ENCODE measurements at places on chromosomes 6 and 20.
A peak's percentile ranks its signal among the peaks of the same experiment; 100 is the strongest.

- DNase-seq, result no peak
These were observed 96.9 kb downstream of the SCML4 start for GRCh38 chr6:107727096-107727757.

GRCh38 chr6:162615016-162615705, 112.4 kb downstream of the PRKN start:
- DNase-seq, result no peak

- DNase-seq, result no peak
These were observed 7.2 kb upstream of the PIM1 start for GRCh38 chr6:37162740-37163139.

DNA sequence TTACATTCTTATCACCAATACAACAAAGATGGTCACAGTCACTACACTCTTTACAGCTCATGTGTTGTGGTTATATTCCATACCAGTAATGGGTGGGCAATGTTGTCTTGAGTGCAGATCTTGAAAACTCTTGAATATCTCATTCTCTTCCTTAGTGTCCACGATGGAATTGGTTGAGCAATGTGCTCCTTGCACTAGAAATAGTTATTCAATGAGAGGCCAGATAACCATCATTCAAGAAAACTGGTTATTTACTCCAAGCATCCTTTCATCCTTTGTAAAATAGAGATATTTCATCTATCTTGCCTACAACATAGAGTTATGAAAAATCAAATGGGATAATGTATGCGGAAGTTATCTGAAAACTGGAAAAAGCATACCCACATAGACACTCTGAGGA, 215.9 kb downstream of the ARHGAP18 start:
- no peak for DNase-seq

GRCh38 chr20:25300496-25301170, 52.7 kb downstream of the PYGB start:
- no peak for DNase-seq

DNA sequence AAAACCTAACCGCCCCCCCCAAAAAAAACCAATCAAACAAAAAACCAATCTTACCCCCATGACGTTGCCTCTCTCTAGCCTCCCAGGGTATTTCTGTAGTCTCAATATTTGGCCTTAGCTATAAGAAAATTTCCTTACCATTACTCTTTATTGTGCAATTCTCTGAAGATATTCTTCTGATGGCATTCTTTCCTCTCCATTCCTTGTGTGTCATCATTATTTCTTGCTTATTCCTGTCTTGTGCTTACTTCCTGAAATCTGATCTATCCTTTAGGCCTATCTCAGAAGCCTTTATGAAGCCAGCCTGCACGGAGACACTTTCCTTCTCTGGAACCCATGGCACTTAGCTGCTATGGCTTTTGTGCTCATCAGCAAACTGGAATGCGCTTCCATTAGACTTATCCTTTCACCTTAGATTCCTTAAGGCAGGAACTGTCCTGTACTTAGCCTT, 65.9 kb upstream of the DDR1 start:
- DNase-seq, result no peak

- no peak for DNase-seq
These were observed 226.8 kb upstream of the TENT5A start for GRCh38 chr6:81979329-81979728.

GRCh38 chr6:156767603-156768467, 9.3 kb upstream of the ARID1B start:
- DNase-seq, result peak; percentile 36

DNA sequence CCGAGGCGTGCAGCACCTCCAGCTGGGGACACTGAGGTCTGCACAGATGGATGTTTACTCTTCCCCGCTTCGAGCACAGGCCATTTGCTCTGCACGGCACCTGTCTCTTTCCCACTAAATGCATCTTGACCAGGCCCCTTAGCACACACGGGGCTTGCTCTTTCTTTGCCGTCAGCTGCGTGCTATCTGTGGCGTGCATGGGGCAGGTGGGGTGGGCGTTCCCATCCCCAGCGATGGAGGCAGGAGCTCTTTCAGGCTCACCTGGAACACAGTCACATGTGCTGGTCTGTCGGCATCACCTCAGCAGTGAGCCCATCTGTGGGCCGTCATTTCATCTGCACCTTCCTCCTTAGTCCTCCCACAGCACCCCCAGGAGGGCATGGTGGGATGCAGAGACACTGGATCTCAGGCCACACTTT, 35.1 kb downstream of the RBM38 start:
- DNase-seq, result no peak

DNA sequence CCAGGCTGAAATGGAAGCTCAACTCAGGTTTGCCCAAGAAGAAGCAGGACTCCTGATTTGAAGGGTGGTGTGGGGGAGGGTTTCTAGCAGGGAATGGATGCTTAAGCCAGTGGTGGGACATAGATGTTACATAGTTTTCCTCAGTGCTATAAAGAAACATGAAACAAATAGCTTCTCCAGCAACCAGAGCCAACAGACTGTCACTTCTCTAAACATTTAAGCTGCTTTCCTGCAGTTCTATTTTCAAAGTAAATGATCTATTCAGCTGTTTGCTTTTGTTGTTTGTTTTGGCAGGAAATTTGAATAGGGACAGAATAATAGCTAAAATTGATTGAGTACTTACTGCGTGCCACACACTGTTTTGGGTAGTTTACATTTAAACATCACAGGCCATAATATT, 169.0 kb downstream of the UST start:
- no peak for DNase-seq

DNA sequence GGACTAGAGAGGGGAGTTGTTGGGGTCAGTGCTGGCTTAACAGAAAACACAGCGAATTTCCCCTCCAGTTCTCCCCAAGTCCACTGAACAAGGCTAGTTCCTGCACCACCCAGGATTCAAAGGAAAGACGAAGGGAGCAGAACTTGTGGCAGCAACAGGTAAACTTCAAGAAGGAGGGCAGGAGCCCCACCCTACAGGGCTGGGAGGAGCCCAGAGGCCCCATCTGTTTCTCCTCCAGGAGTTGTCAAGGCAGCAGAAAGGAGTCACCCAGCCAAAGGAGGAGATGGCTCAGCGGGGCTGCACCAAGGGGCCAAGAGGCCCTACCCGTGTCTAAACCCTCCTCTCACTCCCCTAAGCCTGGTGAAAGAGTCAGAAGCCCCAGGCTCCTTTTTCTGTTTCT, 1.7 kb downstream of the SAPCD1 start:
- no peak for DNase-seq

GRCh38 chr20:11454966-11455799, 462.5 kb upstream of the BTBD3 start:
- no peak for DNase-seq

- DNase-seq, result no peak
These were observed 6.1 kb downstream of the COL21A1 start for GRCh38 chr6:56241124-56241802.

DNA sequence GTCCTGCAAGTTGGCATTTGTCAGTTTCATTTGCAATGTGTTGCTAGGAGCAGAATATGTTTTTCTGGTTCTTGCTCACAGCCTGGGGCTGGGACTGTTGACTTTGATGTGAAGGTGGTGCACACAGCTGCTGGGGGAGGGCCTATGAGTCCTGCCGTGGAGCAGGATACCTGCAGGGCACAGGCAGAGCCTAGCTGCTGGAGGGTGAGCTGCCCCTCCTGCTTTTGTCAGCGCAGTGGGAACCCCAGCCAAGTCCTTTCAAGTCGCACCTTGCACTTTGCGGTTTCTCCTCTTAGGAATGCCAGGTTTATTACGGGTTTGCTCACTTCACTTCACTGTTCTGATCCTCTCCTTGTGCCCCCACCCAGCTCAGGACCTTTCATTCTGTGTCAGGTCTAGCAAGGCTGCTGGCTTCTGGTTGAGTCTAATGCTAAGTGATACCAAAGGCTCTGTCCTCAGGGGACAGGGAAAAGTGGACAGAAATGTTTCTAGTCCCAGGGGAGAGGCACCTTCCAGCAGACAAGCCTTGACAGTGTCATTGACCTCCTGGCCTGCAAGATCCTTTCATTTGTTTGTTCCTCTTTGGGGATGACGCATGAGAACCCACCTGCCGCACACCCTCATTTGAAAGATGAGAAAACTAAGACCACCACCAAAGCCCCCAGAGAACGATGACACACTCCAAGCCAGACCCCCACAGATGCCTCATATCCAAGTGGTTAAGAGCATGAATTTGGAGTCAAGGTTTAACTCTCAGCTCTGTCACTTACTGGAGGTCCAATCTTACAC, 2.7 kb upstream of the SPO11 start:
- DNase-seq, result no peak

DNA sequence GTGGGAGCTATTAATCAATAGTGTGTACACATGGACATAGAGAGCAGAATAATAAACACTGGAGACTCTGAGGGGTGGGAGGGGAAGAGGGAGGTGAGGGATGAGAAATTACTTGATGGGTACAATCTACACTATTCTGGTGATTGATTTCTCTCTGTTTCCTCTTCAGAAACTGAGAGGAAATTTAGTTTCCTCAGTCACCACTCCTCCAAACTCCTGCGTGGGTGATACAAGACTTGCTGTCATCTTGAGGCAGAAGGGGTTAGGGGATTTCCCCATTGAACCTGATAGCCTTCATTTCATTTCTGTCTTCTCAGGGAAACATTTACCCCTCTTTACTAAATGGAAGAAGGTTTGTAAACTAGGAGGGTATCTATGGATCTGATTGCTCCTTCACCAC, 84.3 kb upstream of the ESR1 start:
- DNase-seq, result no peak

- no peak for DNase-seq
These were observed 355.4 kb downstream of the CD83 start for GRCh38 chr6:14472986-14473337.

GRCh38 chr6:15148356-15148946, 97.4 kb upstream of the JARID2 start:
- no peak for DNase-seq

DNA sequence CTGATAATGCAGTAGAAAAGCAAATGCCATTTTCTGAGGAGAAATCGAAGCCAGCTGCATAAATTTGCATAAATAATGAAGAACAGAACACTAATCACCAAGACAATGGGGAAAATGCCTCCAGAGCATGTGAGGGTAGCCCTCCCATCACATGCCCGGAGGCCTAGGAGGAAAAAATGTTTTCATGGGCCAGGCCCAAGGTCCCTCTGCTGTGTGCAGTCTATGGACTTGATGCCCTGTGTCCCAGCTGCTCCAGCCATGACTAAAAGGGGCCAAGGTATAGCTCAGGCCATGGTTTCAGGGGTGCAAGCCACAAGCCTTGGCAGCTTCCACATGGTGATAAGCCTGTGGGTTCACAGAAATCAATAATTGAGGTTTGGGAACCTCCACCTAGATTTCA, 164.1 kb downstream of the HAO1 start:
- DNase-seq, result no peak

DNA sequence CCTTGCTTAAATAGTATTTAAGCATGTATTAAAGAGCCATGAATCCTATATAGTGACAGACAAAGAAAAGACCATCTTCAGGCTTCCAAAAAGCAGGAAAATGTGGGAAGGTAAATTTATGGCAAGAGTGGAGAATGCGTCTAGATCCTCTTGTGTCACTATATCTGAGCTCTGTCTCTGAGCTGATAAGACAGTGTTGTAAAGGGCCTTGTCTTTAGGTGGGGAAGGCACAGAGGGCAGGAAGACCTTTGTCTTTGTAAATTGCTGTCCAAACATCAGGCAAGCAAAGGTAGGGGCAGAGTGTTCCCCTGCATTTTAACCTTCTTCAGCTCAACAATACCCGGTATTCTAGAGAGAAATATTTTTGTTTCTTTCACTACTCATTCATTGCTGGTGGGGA, 33.9 kb upstream of the MBOAT1 start:
- no peak for DNase-seq

DNA sequence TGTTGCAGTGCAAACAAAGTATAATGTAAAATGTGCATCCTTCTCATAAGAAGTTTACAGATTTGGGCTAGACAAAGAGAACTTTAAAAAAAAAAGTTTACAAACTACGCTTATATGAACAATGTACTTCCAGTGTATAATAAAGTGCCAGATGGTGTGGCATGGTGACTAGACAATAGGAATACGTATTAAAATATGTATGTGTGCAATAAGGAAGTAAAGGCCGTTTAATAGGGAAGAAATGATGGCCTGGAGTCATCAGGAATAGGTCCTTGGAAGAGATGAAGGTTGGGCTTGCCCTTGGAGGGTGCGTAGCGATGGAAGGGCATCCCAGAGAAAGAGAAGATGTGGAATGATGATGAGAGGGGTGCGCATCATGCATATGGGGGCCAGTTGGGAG, 108.2 kb downstream of the SOBP start:
- DNase-seq, result no peak

- peak; percentile 33 for DNase-seq
These were observed 24.3 kb downstream of the ARHGAP18 start for GRCh38 chr6:129685662-129686031.

DNA sequence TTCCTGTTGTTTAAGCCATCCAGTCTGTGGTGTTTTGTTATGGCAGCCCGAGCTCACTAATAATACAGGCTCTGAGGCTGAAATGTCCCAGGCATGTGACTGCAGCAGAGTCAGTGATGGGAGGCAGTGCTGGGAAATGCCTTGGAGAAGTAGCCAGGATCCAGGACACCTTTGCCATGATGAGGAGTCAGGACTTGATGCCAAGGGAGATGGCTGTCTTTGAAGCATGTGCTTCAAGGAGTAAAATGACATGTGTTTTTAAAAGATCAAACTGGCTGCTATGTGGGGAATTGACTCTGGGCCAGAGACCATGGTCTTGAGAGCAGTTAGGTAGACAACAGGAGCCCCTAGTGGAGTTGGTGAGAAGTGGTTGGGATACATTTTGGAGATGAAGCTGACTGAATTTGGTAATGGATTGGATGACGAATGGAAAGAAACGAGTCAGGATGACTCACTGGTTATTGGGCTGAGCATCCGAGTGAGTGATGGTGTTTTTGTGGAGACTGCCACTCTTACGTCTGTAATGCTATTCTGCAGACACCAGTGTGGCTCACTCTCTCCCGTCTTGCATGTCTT, 322.2 kb downstream of the PLCB1 start:
- peak; percentile 65 for DNase-seq

DNA sequence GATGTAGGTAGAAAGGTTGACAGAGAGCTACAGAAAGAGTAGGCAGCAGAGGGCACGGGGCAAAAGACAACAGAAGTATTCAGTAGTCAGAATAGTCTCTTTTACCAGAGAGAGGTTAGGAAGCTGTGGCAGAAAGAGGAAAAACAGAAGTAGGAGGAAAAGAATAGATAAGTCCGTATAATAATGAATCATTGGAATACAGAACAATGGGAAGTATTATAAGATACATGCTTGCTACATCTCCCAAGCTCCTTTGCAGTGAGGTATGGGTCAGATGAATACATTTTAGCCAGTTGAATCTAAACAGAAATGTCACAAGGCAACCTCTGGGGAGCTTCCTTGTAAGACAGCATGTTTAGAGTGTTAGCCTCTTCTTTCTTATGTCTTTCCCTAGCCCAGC, 570.5 kb upstream of the CITED2 start:
- DNase-seq, result no peak

Data from Kasumi-1 (cell line).